Endothelial cell (in vitro differentiated cells): ENCODE measurements at places on chromosomes 4 and X. TPM values are rescaled to one million over a fixed set of nuclear protein-coding genes. Genes with fewer than 3 reads are reported as not detected.
A peak's percentile ranks its signal among the peaks of the same experiment; 100 is the strongest.

- no peak for DNase-seq
Measured at GRCh38 chr4:2289311-2289954, 27.5 kb upstream of the MXD4 start.

- no peak for DNase-seq
Measured at GRCh38 chr4:159134429-159134828, 31.6 kb downstream of the RAPGEF2 start.

GRCh38 chr4:124632439-124632838 lies 80.1 kb downstream of the ANKRD50 start:
- DNase-seq = no peak

GRCh38 chrX:13742397-13743176 lies 8.0 kb downstream of the OFD1 start:
- DNase-seq = no peak

- DNase-seq = no peak
Measured at GRCh38 chrX:153549807-153550206, 32.4 kb downstream of the ATP2B3 start.

GRCh38 chrX:150363561-150364346 lies 637 bp downstream of the MAMLD1 start:
- peak; percentile 36 for DNase-seq

DNA sequence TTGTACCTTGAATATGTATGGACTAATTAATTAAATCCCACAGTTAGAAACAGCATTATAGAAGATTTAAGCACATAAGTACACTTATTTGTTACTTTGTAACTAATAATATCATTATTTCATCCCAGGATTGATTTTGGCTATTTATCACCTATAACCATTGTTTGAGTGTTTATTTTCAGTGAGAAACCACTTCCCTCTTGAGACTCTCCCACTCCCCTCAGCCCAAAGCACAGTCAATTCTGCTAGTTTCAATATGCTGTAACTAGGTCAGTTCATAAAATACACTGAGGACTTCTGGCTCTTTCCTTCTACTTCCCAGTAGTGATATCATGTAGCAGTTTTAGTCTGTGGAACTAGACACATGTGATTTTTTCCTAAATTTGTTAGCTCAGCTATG lies 16.3 kb downstream of the OFD1 start:
- DNase-seq = no peak

GRCh38 chr4:13266687-13267086 lies 217.5 kb downstream of the RAB28 start:
- DNase-seq = no peak

DNA sequence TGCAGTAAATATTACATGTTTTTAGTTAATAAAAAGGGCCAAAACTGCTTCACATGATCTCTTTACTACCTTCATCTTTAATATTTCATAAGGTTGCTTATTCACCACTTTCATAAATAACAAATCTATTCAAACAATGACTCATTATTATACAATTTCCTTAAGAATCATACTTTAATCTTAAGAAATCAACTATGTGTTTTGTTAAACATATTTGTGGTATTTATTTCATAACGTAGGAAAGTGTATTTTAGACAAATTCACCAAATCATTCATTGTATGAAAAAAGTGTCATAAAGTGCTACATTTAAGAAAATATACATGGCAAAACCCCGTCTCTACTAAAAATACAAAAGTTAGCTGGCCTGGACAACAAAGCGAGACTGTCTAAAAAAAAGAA lies 150.5 kb upstream of the RXFP1 start:
- no peak for DNase-seq

DNA sequence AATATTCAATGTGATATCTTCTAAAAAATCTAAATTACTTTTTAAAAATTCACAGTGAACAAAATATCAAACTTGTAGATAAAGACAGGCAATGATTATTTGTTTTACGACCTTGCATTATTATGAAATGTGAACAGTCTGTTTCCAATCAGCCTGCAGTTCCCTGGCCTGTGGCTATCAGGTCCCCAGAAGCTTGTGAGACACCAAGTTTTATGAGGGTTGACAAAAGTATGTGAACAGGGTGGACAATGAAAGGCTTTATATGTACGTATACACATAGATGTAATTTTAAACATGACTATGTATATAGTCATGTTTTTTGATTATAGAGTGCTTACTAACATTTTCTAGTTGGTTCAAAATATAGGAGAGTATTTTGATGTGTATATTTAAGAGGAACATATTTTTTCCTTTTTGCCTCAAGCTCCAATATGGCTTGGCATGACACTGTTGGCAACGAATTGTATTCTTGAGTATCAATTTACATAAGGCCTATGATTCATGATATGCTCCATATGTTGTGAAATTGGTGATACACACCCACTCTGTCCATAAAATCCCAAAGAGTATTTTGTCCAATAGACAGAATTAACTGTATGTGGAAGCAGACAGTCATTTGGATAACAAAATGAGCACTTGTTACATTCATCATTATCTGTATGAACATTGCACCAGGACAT lies 55.7 kb downstream of the BTC start:
- DNase-seq = no peak

DNA sequence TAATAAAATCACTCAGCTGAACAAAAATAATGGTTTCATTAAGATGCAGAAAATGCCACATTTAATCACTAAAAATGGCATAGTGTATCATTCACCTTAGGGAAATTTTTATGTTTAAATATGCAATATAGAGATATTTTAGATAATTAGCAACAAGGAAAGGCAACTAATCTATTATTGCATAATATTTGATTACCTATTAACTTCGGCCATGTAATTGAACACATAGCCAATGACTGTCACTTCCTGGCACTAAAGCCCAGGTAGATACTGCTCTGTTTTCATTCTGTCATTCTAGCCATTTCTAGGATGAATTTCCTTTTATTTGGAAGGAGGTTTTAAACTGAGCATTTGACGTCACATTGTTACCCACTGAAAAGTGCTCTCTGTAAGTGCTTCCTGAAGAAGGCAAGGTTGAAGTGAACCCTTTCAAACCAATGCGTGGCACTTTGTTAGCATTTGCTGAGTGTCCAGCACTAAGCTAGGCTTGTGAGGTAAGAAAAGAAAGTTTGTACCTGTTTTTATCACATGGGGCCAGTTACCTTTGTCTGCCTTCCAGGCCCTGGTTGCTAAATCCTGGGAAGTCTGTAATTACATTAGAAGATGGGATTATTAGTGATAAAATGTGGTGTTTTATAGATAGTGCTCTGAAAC lies 67.8 kb upstream of the LSM6 start:
- no peak for DNase-seq

- DNase-seq = no peak
Measured at GRCh38 chrX:109841257-109841656, 108.2 kb upstream of the ACSL4 start.

DNA sequence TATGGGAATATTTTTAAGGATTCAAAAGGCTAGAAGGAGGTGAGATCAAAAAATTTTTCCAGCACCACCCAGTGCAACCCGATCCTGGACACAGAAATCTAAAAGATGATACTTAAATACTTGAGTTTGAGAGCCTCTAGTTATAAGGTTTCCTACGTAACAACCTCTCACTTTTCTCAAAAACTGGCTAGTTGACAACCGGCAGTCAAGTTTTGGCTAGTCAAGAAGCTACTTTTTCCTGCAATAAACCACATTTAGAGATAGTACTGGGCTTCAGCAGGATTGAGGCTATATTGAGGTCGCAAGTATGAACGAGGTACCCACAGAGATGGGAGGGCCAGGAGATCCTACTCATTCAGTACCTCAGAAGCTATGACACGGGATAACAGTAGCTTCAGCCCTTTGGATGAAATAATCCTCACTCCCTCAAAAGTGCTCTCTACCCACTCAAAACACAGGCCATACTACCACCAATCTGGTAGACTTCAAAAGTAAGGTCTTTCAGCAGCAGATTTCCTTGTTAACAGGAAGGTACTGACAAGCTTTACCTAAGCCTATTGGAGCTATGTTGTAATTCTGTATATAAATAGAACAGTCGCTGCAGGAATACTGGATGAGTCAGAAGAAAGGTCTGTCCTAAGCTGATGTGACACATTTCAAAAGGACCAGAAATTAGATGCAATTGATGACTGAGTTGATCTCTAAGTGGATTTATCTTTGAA lies 1.5 kb upstream of the TSPAN5 start:
- DNase-seq = no peak

- no peak for DNase-seq
Measured at GRCh38 chr4:60173103-60173502, 1027.0 kb upstream of the ADGRL3 start.

- DNase-seq = no peak
Measured at GRCh38 chrX:44904542-44905115, 31.6 kb downstream of the KDM6A start.

- DNase-seq = no peak
Measured at GRCh38 chr4:62366939-62367338, 1166.8 kb downstream of the ADGRL3 start.

GRCh38 chrX:30881390-30881789 lies 7.7 kb downstream of the TAB3 start:
- DNase-seq = no peak

The CSAG2 gene
- not detected for total RNA-seq

The HMGN5 gene
- total RNA-seq = 5.1 TPM

The SLC7A11 gene
- 5.1 TPM for total RNA-seq

The LRRC66 gene
- total RNA-seq = 1.3 TPM

The HSD17B13 gene
- total RNA-seq = not detected

The FDCSP gene
- not detected for total RNA-seq

The HTRA3 gene
- 1.7 TPM for total RNA-seq

The XKRX gene
- 0.18 TPM for total RNA-seq

The GC gene
- 0.23 TPM for total RNA-seq
